Natural killer cell (primary cell): ENCODE measurements at places on chromosomes 16 and 17. TPM values are rescaled to one million over a fixed set of nuclear protein-coding genes. Genes with fewer than 3 reads are reported as not detected.
A peak's percentile ranks its signal among the peaks of the same experiment; 100 is the strongest.

The TMEM92 gene
- total RNA-seq, result not detected

GRCh38 chr17:62870552-62870971 is 62.4 kb upstream of the MARCHF10 start:
- H3K4me1 ChIP-seq, result no peaks in the 10 kb centered on the region
- no peak for DNase-seq
- no peak overlapping the region for H3K27ac ChIP-seq
- H3K36me3 ChIP-seq, result no peaks in the 10 kb centered on the region
- H3K27me3 ChIP-seq, result no peaks in the 10 kb centered on the region
- H3K4me3 ChIP-seq, result no peak overlapping the region

GRCh38 chr16:89200850-89201411 is 594 bp upstream of the SLC22A31 start:
- H3K4me1 ChIP-seq, result peaks cover 15% of the 10 kb centered on the region
- DNase-seq, result no peak
- H3K4me3 ChIP-seq, result no peak overlapping the region
- no peak overlapping the region for H3K27ac ChIP-seq

DNA sequence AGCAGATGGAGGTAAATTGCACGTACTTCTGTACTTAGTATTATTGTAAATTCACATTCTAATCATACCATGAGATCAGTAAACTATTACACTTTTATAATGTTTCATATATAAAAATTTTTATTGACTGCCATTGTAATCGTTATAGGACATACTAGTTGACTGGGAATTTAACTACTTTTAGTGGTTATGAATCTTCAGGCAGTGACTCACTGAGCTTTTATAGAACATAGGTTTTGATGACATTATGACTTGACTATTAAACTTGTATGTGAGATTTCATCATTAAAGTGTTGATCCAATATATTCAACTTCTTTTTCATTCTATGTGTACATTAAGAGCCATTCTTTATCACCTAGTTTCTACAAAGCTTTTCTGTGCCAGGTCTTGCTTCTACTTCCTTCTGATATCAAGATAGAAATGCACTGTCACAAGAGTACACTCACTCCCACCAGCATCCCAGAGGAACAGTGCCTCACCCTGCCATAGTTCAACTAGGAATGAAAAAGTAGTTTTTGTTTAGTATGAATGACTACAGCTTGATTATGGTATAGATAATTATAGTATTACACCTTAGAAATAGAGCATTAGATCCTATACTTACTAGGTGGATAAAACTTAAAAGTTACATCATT is 142.4 kb upstream of the RBL2 start:
- H3K36me3 ChIP-seq, result peaks cover 73% of the 10 kb centered on the region
- H3K4me3 ChIP-seq, result no peak overlapping the region
- no peaks in the 10 kb centered on the region for H3K4me1 ChIP-seq
- no peaks in the 10 kb centered on the region for H3K27me3 ChIP-seq

- no peak overlapping the region for H3K27ac ChIP-seq
- H3K4me3 ChIP-seq, result no peak overlapping the region
- no peaks in the 10 kb centered on the region for H3K27me3 ChIP-seq
These were observed 13.3 kb upstream of the CD300LD start for GRCh38 chr17:74605361-74605760.

DNA sequence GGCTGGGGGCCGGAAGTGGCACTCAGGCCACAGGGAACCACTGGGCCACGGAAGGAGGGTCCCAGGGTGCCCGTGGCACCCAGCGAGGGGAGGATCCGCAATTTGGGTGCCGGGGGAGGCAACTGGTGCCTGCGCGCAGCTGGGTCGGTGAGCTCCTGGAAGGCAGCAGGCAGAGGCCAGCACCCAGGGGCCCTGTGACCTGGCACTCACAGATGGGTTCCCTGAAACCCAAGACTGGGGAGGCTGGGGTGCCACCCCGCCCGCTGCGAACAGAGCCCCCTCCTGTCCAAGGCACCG is 663 bp downstream of the SSTR5 start:
- no peaks in the 10 kb centered on the region for H3K36me3 ChIP-seq
- H3K27ac ChIP-seq, result no peak overlapping the region
- peaks cover 9% of the 10 kb centered on the region for H3K27me3 ChIP-seq
- H3K4me1 ChIP-seq, result no peaks in the 10 kb centered on the region
- DNase-seq, result no peak
- H3K4me3 ChIP-seq, result no peak overlapping the region

- peak within 1 kb of the TSS; percentile 48 for H3K4me3 ChIP-seq
- H3K27me3 ChIP-seq, result no peaks in the 10 kb centered on the region
- peaks cover 26% of the 10 kb centered on the region for H3K4me1 ChIP-seq
- no peaks in the 10 kb centered on the region for H3K36me3 ChIP-seq
- H3K27ac ChIP-seq, result peak within 1 kb of the TSS; percentile 57
- peak; percentile 54 for DNase-seq
These were observed at the start of gene PIGL for GRCh38 chr17:16217002-16217635. Gene PIGL (plus strand): TSS chr17:16217210. CDS start chr17:16217227, 17 bp downstream.

DNA sequence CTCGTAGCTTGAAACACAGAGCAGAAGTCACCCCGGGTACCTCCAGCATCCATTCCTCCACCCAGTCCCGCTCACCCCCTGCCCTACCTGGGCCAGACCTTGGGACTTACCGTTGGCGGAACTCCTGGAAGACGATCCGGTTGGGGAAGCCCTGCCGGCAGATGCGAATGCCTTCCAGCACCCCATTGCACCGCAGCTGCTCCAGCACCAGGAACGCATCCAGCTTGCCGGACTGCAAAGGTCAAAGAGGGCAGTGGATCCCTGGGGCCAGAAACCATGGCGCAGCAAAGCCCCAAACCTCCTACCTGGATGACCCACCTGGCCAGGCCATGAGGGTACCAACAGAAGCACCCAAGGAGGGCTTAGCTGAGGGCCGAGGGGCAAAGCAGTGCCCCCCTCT is 97.9 kb downstream of the NDE1 start:
- H3K4me1 ChIP-seq, result no peaks in the 10 kb centered on the region
- peaks cover 4% of the 10 kb centered on the region for H3K36me3 ChIP-seq
- no peak overlapping the region for H3K4me3 ChIP-seq

DNA sequence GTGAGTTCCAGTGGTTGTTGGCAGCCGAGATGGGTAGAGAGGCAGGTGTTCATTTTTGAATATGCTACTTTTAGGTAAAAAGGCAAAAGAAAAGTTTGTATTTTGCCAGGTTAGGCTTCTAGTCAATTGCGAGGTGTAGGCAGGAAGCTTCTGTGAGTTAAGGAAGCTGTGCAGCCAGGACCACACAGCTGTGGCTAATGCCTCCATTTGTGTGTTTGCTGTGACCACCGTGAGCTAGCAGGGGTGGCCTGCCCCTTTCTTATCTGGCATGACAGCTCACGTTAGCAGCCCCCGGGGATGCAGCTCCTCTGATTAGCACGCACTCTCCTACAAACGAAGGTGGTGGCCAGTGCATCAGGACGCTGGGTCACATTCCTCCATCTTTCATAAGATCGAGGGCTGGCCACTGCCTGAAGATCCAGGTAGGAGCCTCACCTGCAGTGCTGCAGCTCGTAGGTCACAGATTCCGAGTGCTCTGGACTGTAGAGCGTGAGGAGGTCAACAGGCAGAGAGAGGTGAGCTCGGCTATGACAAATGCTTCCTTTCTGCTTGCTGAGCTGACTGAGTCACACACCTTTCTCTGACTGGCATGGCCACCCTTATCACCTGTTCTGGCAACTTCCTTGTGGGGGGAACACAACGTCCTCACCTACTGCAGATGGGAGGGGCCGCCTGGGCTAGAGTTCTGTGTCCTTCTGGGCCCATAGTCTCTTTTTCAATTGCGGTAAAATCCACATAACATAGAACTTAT is 244.4 kb downstream of the HS3ST3B1 start:
- DNase-seq, result no peak
- no peak overlapping the region for H3K27ac ChIP-seq
- no peaks in the 10 kb centered on the region for H3K36me3 ChIP-seq
- H3K4me1 ChIP-seq, result peaks cover 7% of the 10 kb centered on the region
- H3K27me3 ChIP-seq, result no peaks in the 10 kb centered on the region
- H3K4me3 ChIP-seq, result no peak overlapping the region

DNA sequence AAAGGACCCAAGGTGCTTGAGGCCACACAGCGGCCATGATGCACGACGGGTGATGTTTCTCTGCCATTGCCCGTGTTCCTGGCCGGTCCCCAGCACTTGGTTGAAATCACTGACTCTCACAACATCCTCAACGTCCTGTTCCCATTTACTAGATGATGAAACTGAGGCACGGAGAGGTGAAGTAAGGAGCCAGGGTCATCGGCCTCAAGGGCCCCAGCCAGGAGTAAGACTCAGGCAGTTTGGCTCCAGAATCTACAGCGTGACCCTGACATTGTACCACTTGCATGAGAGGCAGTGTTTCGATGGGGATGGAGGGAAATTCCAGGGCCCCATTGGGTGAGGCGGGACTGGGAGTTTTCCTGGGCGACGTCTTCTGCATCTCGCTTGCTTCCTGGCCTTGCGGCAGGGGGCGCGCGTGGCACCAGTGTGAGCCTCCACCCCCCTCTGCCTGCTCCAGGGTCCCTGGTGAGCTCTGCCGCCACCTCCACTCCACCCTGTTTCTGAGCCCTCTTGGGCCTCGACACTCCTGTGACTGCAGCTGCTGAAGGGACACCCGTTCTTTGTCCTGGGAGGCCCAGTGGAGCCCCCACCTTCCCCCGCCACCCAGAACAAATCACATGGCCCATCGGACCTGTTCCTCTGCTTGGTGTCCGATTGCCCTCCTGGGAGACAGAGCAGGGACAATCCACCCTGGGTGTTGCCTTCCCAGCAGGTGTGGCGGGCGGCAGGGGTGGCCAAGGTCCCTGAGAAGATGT is 133.0 kb upstream of the GSE1 start:
- no peaks in the 10 kb centered on the region for H3K27me3 ChIP-seq
- no peaks in the 10 kb centered on the region for H3K36me3 ChIP-seq
- peak; percentile 42 for DNase-seq
